Stimulated activated CD8-positive, alpha-beta memory T cell treated with anti-CD3 and anti-CD28 coated beads, Interleukin-4, amount 100 ng/mL, for 4 hours (primary cell): ENCODE measurements at places on chromosomes 5 and 9.

- no peak for DNase-seq
Observed at GRCh38 chr5:60674251-60675069, 25.5 kb downstream of the DEPDC1B start.

DNA sequence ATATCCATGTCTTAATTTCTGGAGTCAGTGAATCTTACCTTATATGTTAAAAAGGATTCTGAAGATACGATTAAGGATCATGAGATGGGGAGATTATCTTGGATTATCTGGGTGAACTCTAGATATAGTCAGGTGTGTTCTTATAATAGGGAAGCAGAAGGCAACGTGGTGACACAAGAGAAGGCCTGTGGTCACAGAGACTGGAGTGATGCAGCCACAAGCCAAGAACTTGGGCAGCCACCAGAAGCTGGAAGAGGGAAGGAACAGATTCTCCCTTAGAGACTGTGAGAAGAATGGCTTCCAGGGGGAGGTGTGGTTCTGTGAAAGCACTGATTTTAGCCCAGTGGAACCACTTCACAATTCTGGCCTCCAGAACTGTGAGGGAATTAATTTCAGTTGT, 177.4 kb downstream of the ELAVL2 start:
- DNase-seq, result no peak

GRCh38 chr5:73821003-73821402, 195.0 kb downstream of the ARHGEF28 start:
- no peak for DNase-seq

DNA sequence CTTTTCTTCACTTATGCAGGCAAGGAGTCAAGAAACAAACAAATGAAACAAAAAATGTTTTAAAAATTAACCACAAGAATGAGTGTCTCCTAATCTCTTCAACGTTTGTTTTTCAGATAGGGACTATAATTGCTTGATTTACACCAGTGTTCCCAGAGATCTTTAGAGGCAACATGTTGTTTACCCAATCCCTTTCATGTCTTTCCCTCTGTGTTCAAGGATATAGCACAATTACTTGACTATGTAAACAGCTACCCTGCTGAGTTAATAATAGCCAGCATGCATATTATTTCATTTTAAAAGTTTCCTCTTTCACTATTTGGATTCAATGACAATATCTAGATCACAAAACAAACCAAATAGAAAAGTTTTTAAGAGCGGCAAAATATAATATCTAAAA, 25.1 kb upstream of the SHISAL2B start:
- no peak for DNase-seq

DNA sequence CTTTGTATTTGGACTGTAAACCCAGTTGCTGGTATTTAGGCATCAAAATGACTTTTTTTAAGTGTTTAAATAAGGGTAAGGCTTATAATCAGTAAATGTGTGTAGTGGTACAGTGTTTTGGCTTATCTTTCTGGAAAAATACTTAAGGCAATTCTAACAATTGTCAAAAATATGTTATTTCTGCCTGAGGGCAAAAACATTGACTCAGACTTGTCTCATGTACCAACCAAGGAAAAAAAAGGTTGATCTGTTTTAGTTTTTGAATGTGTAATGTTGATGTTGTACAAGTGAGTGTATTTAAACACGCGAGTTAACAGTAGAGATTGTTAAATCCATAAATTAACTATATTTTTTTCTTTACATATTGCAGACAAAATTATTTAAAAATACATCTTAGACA, 277.8 kb upstream of the TYRP1 start:
- no peak for DNase-seq

DNA sequence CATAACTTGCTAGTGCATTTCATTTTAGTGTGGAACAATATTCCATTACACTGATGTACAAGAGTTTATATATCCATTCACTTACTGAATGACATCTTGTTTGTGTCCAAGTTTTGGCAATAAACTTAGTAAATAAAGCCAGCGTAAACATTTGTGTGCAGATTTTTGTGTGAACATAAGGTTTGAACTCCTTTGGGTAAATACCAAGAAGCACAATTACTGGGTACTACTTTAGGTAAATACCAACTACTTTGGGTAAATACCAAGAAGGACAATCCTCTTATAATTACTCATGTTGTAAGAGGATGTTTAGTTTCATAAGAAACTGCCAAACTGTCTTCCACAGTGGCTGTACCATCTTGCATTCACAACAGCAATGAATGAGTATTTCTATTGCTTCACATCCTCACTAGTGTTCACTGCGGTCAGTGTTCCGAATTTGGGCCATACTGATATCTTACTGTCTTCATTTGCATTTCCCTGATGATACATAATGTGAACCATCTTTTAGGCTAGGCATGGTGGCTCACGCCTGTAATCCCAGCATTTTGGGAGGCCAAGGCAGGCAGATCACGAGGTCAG, 2.3 kb upstream of the SYK start:
- no peak for DNase-seq

DNA sequence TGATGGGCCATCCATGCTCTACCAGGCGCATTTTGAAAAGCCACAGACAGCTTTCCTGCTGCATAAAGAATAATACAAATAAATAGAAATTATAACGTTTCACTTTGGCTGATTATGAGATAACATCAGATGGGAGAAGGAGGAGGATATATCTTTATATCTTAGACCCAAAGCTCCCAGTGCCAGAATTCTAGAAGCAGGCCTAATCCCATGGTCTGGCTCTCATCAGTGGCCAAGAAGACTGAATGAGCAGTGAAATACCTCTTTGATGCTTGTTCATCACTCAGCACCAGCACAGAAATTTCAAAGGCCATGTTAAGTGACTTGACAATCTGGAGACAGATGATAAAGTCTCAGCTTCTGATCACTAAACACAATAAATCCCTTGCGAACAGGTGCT, 107.6 kb downstream of the PPP2R2B start:
- no peak for DNase-seq

GRCh38 chr5:142465476-142465875, 140.7 kb upstream of the SPRY4 start:
- no peak for DNase-seq

- no peak for DNase-seq
Observed at GRCh38 chr5:124865603-124866354, 119.3 kb upstream of the ZNF608 start.

- no peak for DNase-seq
Observed at GRCh38 chr5:36614657-36615308, 8.4 kb downstream of the SLC1A3 start.

GRCh38 chr9:2787065-2787464, 56.8 kb downstream of the PUM3 start:
- no peak for DNase-seq

DNA sequence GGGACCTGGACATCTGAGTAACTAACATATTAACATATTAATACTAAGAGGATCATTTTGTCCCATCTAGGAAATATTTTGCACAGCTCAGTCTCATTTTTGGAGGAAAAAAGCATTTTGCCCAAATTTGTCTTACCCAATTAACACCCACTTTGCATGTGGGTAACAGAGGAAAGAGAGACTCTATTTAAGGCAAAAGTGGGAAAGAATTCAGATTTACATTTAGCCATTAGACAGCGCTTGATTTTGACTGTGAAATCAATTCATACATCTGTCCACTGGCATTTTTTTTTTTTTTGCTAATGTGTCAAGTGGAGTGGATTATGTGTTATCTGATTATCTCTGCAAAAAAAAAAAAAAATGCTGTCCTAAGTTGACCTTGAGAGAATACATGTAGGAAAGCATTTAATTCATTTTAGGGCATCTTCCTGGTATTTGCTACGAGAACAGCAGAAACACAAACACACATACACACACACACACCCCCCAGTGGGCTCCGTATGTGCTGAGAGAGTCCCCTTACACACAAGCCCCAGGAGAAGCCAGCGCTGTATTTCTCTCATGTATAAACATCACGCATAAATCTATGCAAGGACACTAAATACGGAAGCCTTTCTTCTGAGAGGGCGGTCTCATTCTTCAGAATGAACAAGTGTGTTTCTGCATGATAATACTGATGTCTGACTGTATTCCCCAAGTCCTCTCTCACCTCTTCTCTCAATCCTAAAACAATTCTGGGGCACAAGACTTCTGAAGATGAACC, 202.0 kb upstream of the KLF9 start:
- DNase-seq, result no peak

GRCh38 chr5:54514291-54514690, 3.3 kb upstream of the SNX18 start:
- DNase-seq, result no peak

DNA sequence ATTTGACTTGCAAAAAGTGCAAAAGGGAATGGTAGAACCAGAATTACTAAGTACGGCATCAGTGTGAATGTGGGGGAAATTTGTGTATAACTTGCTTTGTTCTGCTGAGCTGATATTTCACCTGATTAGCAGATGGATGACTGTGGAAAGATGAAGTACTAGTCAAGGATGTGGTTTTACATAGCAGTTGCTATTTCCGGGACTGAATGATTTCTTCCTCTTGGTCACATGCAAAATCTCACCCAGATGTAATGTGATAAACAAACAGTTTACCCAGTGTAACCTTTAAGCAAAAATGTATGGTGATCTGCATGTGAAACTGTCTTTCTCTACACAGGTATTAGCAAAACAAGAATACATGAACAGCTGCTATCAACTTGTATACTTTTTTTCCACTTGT, 46.1 kb downstream of the DCP2 start:
- DNase-seq, result no peak
